Stimulated activated CD8-positive, alpha-beta memory T cell treated with anti-CD3 and anti-CD28 coated beads, Interleukin-4, amount 100 ng/mL, for 4 hours (primary cell): ENCODE measurements at places on chromosomes 1 and 21.

- no peak for DNase-seq
Observed at GRCh38 chr1:38941527-38942019, at the start of gene RHBDL2. TSS of gene RHBDL2 (minus strand) at chr1:38941830. CDS start at chr1:38919212, 22,618 bp downstream.

DNA sequence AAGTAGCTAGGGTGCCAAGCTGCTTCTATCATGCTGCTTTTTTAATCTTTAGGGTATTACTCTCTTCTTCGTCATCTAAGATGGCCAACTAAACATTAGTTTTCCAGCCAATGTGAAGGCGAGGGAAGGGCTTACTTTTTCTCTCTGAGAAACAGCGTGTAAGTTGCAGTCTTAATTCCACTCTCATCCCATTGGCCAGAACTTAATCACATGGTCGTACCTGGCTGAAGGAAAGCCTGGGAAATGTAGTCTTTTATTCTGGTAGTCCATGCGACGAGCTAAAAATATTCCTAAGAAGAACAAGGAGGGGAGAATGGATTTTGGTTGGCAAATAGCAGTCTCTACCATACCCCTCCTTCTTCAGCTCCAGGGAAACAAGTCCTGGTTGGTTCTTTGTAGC lies 21.5 kb downstream of the DNAJC6 start:
- DNase-seq, result no peak

- DNase-seq, result no peak
Observed at GRCh38 chr21:23162198-23162946, 2164.2 kb downstream of the NCAM2 start.

DNA sequence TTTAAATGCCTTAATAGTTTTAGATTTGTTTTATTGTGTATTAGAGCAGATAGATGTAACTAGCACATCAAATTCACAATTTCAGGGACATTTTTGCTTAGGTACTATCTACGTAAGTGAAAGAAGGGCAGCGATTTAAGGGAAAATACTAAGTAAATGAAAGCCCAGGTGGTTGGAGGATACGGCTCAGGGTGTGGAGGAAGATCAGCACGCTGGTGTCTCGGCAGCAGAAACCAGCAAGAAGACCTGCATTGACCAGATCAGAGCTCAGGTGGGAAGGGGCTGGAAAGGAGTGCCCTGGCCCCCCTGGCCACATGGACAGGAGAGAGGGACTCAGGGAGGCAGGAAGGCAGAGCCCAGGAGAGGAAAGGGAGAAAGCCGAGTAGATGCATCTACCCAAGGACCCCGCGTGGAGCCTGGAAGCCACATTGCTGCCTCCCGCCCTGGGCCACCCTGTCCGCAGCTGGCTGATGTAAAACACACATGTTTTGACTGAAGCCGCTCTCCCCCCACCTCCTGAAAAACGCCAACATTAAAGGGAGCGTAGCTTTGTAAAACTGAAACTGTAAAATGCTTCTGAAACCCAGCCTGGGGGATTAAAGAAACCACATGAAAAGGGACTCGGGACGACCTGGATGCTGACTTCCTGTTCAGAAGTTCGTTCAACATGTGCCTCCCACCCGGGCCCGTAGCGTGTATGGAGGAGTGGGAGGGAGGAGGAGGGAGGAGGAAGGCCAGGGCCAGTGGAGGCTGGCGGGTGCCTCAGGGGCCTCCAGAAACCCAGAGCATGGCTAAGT lies 72.6 kb upstream of the TARDBP start:
- DNase-seq, result peak; percentile 7

DNA sequence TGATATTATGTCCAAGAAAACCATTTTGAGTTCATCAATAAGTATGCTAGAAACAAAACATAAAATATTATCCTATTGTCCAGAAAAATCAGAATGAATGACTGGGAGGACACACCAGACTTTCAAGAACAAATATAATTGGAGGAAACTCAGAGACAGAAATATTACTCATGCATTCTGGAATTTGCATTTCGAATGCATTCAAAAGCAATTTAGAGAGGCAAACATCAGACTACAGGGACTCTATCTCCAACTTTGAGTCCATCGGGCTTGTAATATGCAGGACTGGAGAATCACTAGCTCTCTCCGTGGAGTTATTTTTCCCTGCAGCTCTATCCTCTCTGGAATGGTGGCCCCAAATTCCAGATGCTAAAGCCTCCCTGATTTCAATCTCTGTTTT lies 161.8 kb downstream of the CDC42BPA start:
- DNase-seq, result no peak

- no peak for DNase-seq
Observed at GRCh38 chr1:209316929-209317328, 266.6 kb upstream of the CAMK1G start.

DNA sequence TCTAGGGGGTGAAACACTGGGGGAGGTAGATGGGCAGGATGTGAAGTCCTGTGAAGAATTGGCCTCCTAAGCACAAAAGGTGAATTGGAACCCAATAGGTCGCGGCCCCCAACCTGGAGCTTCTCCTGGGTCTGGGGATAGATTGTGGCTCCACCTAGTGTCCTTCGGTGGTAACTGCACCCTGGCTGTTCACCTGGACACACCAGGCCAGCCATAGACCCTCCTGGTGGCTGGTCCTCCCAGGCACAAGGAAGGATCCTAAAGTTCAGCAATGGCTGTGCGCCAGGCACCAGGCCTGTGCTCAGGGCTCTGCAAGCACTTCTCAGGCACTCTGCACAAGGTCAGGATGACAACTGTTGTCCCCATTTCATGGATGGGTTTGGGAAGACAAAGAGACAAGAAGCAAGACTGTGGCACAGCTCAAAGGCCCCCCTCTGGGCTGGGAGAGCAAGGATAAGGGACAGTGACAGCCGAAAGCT lies 13.5 kb downstream of the ESPN start:
- peak; percentile 52 for DNase-seq

GRCh38 chr1:176602388-176603004 lies 139.5 kb downstream of the PAPPA2 start:
- no peak for DNase-seq

GRCh38 chr1:18643154-18644012 lies 12.7 kb downstream of the PAX7 start:
- DNase-seq, result no peak

GRCh38 chr1:51420867-51421627 lies 90.7 kb upstream of the TTC39A start:
- DNase-seq, result no peak

GRCh38 chr1:26538480-26539412 lies 9.2 kb downstream of the RPS6KA1 start:
- no peak for DNase-seq

GRCh38 chr1:167469280-167469965 lies 48.9 kb downstream of the CD247 start:
- DNase-seq, result no peak

DNA sequence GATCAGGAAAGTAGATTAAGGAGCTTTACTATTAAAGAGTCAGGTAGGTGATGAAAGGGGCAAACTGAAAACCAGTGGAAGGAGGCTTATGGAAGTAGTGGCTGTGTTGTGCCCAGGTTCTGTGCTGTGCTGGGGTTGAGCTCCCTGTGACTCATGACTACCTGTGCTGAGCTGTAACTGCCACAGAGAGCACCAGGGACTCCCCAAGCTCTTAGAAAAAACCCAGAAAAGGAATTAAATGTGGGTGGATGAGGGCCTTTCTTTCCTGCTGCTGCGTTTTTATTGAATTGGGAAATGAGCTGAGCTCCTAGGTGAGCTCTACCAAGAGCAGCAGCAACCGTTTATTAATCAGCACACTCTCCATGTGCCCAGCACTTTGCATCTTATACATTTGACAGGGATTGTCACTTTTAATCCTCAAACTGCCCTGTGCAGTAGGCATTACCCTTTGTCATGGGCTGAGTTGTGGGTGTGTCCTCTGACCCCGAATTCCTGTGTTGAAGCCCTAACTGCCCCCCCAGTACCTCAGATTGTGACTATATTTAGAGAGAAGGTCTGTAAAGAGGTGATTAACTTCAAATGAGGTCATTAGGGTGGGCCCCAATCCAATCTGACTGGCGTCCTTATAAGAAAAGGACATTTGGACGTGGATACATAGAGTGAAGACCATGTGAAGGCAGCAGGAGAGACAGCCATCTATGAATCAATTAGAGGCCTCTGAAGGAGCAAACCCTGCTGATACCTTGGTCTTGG lies 65.4 kb downstream of the AK4 start:
- no peak for DNase-seq

- DNase-seq, result no peak
Observed at GRCh38 chr1:236159704-236160539, 17.6 kb downstream of the GPR137B start.

- DNase-seq, result no peak
Observed at GRCh38 chr1:70727886-70728489, 316.9 kb downstream of the CTH start.

DNA sequence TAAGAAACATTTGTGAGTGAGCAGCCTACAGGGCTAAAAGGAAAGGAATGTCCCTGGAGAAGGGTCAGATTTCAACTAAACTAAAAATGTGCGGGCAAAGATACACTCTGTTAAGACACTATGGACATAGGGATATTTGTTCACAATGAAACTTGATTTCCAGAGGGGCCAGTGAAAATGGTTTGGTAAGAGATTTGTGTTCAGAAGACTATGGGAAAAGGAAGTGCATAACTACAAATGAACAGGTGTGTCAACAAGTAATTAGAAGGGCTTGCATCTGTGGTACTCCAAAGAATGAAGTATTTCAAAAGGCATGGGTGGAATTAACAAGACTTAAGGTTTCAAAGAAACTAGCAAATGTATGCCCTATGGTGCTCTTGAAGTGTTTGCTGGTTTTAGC lies 60.4 kb downstream of the NME7 start:
- DNase-seq, result no peak

DNA sequence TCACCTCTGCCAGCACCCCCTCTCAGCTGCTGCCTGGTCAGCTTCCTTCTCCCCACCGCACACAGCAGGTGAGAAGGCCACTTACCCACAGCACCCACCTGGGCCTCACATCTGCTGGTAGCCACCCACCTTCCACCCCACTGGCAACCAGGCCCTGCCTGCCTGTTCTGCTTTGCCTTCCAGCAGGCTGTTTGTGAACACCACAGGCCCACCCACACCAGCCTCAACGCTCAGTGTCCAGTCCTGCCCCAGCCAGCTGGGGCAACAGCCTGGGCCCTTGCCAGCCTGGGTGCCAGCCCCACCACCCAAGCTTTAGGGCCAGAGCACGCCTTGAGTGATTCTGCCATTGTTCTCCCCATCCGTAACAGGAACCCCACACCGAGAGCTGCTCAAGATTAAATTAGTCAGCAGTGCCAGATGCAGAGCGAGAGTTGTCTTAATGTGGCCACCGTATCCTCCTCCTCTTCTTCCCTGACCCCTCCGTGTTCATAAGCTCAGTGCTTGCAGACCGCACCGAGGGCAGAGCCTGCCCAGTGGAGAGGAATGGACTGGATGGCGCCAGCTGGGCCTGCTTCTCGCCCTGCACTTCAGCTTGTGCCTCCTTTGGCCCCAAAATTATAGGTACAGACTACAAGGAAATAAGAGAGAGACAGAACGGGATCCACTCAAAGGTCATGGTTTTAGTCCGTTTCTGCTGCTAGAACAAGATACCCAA lies 120.3 kb upstream of the COL6A1 start:
- no peak for DNase-seq

GRCh38 chr1:176193663-176194062 lies 13.4 kb downstream of the COP1 start:
- no peak for DNase-seq

DNA sequence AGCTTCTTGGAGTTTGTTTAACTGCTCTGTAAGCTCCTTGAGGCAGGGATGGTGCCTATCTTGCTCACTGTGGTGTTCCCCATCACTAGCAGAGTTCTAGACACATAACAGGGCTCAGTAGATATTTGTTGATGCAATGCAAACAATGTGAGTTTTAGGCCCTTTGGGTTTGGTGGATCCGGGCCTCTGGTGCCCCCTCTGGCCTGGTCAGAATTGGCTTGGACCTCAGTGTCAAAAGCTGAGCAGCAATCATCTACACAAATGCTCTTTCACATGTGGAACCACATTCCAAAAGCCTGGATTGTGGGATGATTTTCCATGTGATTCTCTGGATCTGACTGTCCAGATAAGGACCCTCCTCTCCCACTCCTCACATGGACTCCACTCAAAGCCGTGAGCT lies 53.4 kb upstream of the BCAR3 start:
- DNase-seq, result no peak

DNA sequence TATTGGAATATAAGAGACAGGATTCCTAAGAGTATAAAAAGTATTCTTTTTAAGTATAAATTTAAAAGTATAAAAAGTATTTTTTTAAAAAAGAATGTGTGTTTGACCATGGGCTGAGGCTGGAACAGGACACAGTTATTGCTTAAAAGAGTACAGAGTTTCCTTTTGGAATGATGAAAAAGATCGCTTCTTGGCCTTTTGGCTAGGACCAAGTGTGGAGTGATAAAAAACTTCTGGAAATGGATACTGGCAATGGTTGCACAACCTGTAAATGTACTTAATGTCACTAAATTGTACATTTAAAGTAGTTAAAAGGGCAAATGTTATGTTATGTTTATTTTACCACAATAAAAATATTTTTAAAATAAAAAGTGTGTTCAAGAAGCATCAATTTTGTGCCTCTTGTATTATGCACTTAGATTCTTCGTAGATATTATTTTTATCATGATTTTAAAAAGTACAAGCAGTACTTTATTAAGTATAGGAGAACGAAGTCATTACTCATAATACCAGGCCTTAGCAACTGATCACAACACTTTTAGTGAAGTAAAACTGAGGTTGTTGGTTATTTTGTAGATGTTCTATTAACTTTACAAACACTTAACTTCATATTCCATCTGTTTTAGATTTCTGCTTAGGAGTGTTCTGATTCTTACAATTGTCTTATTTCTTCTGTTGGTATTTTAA lies 389.1 kb upstream of the ZP4 start:
- no peak for DNase-seq

- DNase-seq, result no peak
Observed at GRCh38 chr1:178548108-178548507, 35.2 kb downstream of the TEX35 start.

DNA sequence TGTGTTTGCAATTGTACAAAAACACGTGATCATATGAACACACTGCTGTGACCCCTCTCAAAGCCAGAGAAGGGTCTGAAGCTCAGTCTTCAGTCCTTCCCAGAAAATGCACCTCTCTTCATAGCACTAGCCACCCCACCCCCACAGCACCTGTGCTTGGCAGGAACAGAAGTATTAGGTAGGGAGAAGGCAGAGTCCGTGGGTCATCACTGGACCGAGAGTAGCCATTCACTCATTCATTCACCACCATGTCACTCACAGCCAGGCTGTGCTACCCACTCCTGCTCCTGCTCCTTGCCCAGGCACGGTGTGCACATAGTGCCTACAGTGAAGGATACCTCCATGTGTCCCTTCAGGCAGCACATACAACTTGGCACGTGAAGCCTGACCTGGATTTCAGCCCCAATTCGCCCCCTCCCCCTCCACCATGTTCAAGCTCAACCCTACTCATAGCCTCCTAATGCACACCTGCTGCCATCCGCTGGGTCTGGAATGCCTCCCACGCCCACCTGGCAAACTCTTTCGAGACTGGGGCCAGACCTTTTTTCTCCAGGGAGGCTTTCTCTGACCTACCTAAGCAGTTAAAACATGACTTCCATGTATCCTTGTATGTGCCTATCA lies 81.9 kb upstream of the GALNT2 start:
- no peak for DNase-seq

- no peak for DNase-seq
Observed at GRCh38 chr1:238318294-238319110, 427.8 kb upstream of the ZP4 start.

- no peak for DNase-seq
Observed at GRCh38 chr1:115642168-115643072, 650 bp downstream of the VANGL1 start.
